ENCODE measurements at places on chromosomes 12 and 14.
A peak's percentile ranks its signal among the peaks of the same experiment; 100 is the strongest.

DNA sequence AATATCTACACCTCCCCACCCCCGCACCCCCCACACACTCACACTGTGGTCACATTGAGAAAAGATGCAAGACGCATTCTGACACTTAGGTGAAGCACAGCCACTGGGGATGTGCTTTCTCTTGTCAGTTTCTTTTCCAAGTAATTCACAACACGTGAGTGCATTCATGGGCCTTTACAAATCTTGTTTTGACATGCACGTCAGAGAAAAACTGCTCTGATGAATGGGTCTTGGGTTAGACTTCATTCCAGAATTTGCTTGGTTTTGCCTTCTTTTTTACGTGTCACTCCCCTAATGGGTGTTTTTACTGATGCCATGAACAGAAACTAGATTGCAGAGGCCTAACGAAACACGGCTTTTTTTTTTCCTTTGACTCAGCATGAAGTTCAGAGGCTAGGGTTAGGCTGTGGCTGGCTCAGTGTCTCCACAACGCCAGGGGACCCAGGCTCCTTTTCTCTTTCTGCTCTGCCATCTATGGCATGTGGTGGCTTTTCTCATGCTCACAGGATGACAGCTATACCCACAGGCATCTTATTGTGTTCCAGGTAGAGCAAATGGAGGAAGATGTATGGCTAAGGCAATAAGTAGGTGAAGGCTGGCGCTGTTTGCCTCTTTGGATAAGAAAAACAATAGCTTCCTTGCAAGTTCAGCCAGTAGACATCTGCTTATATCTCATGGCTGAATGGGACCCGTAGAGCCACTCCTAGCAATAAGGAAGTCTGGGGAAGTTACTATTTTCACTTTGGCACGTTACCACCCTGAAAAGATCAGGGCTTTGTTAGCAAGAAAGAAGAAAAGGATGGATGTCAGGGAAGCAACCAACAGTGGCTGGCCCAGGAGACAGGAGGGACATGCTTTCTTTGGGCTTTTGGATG, 253.3 kb downstream of the SLC15A4 start:
- DNase-seq = no peak

GRCh38 chr12:47757840-47758583, 668 bp downstream of the RAPGEF3 start:
- no peak for DNase-seq

GRCh38 chr12:45216983-45217485, 1.1 kb downstream of the ANO6 start:
- peak; percentile 19 for DNase-seq

DNA sequence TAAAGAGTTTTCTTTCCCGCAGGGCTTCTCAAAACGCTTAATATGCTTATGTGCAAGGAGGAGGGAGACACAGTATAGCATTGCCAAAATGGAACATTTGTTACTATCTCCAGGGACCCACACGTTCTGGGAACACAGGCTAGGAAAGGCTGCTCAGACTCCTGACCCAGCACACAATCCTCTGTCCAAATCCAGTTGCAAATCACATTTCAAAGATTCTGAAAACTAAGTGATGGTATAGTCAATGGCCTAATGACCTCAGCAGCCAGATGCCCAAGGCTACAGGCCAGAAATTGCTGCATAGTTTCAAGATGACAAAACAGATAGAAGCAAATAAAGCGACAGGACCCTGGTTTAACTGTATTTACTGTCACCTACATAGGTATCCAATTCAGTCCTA, 97.0 kb upstream of the GRIP1 start:
- DNase-seq = no peak

DNA sequence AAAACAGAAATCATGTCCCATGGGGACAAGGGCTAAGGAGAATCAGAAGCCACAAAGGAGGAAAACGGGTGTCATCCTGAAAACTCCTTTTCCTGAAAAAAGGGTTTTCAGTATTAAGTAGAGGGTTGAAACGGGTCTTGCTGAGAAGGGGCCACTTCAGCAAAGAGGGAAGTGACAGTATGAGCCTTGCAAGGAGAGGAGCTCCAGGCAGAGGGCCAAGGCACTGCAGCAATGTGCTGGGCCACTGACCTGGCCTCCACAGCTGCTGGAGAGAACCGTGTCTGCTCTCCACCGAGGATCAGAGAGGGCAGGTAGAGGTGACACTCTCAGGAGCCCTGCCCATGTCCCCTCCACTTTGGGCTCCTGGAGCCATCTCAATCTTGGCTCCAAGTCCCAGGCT, 103.3 kb downstream of the NCOR2 start:
- peak; percentile 37 for DNase-seq

DNA sequence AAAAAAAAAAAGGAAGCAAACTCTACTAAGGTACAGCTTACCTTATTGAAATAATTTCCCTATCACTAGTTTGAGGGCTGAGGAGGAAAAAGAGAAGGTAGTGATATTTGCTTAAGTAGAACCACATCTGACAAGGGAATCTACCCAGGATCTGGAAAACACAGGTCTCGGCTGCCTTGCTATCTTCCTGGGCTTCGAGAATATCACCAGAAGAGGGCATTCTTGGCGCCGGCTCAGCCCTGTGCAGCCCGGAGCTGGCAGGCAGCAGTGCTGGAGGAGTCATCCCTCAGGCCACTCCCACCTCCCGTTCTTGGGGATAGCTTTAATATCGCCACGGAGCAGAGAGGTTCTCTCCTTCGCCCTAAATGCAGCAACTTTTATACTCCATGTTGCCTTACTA, 1181.2 kb downstream of the VRK1 start:
- peak; percentile 35 for DNase-seq

DNA sequence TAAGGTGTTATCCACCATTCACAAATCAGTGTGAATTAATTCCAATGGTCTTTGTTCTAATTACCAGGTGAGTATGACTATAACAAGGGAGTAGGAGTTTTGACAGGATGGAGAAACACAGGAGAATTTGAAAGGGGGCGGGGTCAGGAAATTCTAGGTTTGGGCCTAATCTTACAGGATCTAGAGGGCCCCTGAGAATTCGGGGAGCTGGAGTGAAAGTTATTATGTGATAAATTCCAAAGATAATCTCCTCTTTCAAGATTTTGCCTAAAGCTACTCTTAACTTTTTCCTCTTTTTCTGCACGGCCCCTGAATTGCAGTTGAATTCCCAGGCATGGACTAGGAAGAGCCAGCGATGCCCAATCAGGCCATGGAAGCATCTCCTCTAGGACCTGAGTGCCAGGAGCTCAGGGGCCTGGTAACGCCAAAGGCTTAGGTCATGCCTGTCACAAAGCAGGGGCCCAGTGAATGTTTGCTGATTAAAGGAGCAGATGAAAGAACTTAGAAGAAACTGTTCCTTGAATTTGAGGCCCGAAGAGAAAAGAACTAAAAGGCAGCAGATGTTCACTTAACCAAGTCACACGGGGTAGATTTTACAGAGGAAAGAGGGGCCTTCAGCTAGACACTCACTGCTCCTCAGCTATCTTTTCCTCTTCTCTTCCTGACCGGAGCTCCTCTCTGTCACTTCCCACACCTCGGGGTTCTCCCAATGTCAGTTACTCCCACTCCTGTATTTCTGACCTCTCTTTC, 195.5 kb downstream of the PPM1H start:
- DNase-seq = no peak

DNA sequence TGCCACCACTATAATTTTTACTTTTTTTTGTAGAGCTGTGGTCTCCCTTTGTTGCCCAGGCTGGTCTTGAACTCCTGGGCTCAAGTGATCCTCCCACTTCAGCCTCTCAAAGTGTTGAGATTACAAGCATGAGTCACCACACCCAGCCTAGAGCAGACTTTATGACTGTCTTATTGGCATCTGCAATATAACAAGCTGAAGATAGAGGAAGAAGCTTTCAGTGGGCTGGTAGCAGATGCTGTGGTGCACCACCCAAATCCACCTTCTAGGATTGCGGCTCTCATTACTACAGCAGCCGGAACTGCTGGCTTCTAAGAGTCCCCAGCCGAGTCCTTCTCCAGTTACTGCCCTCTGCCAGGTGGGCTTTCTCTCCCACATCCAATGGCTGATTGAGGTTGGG, 7.6 kb upstream of the STK38L start:
- peak; percentile 77 for DNase-seq

- no peak for DNase-seq
Observed at GRCh38 chr12:26696613-26697092, 136.3 kb downstream of the ITPR2 start.

DNA sequence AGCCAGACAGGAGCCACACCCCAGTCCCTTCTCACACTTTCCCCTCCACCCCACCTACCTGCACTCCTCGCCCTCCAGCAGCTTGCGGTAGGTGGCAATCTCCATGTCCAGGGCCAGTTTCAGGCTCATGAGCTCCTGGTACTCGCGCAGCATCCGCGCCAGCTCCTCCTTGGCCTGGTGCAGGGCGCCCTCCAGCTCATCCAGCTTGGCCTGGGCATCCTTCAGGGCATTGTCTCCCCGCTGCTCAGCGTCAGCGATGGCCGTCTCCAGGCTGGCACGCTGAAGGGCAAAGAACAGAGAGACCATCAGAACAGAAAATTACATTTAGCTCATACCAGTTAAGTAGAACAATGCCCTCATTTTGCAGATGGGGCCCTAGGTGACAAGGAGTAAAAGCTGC, 5.5 kb downstream of the KRT74 start:
- no peak for DNase-seq

- peak; percentile 73 for DNase-seq
Observed at GRCh38 chr14:106845286-106846087, 1319.1 kb downstream of the TMEM121 start.

- DNase-seq = no peak
Observed at GRCh38 chr14:22036541-22037239, 363.1 kb upstream of the OR4E1 start.

DNA sequence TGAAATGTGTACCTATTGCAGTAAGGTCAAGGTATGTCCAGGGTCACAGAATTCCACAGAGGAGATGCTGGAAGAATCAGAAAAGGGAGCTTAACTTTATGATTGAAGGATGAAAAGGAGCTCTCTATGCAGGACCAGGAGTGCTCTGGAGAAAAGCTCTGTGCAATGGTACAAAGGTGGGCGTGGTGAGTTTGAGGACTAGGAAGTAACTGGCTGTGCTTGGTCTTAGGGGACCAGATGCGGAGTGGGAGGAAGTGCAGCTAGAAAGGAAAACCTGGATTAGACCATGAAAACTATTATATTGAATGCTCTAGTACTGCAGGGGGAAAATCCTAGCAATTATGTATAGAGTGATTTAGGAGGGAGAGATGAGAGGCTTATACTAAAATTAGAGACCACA, 56.8 kb downstream of the BTG1 start:
- DNase-seq = no peak

- DNase-seq = peak; percentile 91
Observed at GRCh38 chr12:110583137-110584059, at the start of gene PPTC7. Gene PPTC7, minus strand, starts transcription at chr12:110583318. Its CDS starts 287 bp downstream, at chr12:110583031.

GRCh38 chr12:6786416-6787094, 2.8 kb upstream of the CD4 start:
- DNase-seq = peak; percentile 37

DNA sequence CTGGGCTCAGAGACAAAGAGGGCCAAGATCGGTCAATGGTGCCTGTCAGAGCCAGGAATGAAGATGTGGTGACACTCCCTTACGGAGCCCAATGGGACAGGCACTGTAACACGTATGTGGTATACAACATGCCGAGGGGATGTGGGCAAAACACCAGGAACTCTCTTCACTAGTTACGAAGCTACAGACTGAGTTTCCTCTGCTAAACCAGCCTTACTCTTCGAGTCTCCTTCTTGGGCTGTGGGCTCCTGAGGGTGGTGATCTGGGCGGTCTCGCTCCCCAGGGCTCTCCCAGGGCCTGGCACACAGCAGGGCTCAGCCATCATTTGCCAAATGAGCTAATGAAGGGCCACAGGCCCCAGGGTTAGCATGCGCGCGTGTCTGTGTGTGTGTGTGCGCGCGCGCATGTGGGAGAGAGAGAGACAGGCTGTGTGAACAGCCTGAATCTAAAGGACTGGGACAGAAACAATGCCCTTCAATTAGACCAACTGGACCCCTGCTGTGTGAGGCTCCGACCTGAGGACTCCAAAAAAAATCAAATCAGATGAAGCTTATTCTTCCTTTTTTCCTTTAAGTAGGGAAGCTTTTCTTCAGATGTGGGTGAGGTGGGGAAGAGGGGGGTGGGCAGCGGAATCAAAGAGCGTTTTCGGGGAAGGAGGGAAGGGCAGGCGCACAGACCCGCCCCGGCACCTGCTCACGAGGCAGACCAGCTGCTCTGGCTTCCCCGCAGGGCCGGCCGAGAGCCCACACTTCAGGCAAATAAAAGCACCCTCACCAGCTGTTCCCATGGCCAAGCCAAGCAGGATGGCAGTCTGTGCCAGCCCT, 42.5 kb downstream of the CCDC88C start:
- DNase-seq = no peak

DNA sequence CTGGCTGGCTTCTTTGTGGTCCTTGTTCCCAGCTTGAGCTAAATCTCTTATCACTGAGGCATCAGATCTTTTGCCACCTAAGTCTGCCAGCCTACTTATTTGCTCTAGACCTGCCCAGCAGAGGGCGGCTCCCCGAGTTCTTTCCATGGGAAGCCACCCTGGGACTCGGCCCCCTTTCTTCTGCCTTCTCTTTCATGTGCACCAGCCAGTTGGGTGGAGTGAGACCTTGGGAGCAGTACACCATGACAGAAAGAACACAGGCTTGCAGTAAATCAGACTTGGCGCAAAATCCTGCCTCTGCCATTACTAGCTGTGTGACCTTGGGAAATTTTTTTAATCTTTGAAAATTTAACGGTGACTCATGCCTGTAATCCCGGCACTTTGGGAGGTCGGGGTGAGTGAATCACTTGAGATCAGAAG, 7.4 kb downstream of the SMAGP start:
- no peak for DNase-seq

DNA sequence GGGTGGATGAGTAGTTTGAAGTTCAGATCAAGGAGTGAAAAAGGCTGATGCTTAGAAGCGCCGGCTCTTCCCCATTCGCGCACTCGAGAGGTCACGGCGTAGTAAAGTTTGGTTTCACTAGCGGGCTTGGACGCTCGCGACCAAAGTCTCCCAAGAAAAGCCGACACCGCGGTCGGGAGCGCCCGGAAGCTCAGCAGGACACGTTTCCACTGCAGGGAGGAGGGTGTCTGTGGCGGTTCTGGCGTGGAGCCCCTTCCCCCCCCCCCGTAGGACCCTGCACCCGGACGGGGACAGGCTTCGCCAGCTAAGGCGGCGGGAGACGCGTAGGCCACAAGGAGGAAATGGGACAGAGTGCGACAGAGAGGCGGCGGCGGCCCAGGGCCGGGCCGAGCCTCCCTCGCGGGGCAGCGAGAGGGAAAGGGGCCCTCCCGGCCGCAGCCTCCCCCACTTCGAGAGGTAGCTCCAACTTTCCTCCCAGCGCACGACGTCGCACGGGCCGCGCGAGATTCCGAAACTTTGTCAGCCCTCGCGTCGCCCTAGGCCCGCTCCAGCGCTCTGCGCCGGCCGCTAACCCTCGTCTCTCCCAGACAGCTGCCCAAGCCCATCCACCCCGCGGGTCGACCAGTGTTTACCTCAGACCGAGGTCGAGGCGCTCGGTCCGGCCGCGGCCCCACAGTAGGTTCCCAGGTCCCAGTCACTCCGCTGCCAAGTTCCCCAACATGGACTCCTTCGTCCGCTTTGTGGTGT, 480 bp downstream of the SCAF11 start:
- peak; percentile 78 for DNase-seq

- DNase-seq = no peak
Observed at GRCh38 chr12:20004952-20005351, 363.4 kb upstream of the PDE3A start.
